HTR-8/SVneo (cell line): ENCODE measurements at places on chromosomes 5 and 9.

- no peak for DNase-seq
Observed at GRCh38 chr5:5665225-5666075, 243.0 kb downstream of the ICE1 start.

- no peak for DNase-seq
Observed at GRCh38 chr9:91332546-91333231, 29.0 kb downstream of the AUH start.

GRCh38 chr9:69649566-69650250 is 22.5 kb downstream of the APBA1 start:
- no peak for DNase-seq

DNA sequence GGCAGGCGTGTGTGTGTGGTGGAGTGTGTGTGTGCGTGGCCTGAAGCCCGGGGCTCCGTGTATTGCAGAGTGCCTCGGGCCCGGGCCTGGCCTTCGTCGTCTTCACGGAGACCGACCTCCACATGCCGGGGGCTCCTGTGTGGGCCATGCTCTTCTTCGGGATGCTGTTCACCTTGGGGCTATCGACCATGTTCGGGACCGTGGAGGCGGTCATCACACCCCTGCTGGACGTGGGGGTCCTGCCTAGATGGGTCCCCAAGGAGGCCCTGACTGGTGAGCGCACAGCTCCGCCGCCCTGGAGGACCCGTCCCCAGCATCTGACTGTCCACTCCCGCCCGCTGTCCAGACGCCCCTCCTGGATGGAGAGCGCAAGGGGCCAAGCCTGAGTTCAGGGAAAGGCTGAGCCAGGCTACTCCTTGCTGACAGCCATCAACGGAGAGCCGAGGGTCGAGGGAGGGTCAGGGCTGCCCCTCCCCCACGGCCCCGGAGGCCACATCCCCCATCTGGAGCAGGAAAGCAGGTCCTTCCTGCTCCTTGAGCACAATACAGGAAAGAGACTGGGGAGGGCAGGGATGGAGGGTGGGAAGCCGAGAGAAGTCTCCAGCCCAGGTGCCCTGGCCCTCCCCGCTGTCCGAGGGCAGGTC is 18.4 kb downstream of the SLC6A18 start:
- no peak for DNase-seq

- DNase-seq = no peak
Observed at GRCh38 chr5:84197538-84197937, 187.1 kb downstream of the EDIL3 start.

DNA sequence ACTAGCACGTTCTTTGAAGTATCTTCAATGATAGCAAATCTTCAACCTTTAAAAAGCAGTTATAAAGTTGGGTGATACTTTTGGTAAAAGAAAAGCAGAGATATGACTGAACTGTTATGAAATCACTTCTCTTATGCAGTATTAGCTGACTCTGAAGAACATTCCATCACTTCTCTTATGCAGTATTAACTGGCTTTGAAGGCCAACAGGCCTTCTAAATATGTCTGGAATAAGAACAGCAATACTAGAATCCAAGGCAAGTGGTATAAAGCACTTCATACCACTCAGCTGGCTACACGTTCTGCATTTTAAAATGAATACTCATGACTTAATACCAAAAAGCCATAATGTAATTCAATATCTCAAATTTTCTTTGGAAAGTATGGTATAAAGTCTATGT is 17.3 kb downstream of the SKIC3 start:
- no peak for DNase-seq

DNA sequence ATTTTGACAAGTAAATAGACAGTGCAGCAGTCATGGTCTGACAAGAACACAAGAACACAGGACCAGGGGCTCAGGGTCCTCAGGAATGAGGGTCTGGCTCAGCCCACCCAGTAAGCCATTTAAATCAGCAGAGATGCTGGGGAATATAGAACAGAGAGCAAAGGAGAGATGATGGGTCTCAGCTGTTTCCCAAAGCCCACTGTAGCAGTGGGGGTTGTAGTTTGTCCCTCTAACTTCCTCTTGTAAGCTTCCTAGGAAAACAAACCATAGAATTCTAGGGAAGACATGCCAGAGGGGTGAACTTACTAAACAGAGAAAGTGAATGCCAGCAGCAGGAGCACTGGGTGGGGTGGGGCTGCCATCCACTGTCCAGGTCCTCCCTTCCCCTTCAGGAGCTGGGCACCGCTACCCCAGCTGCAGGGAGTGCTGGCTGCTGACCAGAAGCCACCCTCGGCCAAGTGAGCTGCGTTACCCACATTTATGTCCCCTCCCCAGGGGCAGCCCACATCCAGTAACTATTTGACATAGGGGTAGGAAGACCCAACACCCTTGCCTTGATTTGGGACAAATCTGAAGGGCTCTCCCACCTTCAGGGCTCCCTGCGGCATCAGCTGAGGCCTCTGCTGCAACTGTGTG is 41.6 kb downstream of the GABBR2 start:
- no peak for DNase-seq

DNA sequence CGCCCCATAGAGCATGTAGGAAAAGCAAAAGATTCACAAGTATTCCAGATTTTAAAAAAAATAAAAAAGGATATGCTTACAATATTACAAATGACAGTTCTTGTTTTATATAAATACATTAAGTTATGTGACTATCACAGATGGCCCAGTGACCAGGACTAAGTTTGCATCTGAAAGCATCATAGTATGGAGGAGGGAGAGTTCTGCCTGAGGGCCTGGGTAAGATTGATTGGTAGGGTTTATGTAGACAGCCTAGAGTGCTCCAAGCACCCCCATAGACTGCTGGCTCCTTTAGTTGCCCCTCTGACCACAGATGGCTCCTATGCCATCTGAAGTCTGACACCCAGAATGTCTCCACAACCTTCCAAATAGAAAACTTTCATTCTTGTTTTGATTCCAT is 48.0 kb upstream of the ADAMTS16 start:
- no peak for DNase-seq

DNA sequence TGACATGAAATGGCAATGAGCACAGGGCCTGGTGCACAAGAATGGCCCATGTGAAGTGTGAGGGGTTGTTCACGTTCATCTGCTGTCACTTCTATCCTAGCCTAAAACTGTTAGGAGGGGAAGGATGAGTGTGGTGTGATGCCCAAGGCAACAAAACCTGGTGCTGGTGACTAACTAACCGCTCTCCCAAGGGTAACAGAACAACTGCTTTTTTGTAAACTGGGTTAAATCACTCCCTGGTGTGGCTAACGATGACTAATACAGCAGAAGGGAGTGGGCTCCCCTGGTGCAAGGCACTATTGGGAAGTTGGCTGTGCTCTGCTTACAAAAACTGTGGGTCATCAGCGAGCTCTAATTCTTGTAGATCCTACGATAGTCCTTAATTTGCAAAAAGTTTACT is 103.2 kb upstream of the VCAN start:
- DNase-seq = no peak

DNA sequence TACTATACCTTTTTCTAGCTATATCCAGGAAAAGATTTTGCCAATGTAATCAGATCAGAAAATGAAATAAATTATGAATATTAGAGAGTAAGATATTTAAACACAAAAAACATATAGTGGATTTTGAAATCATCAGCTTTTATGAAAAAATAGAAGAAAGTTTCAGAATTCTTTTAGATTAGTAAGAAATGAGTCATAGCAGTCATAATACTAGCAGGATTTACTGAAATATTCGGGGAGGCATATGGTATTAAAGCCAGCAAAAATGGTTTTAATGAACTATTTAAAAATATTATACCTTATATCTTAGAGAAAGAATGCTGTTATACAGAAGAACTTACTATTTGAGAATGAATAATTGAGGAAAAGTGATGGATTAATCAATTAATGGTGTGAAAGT is 303.6 kb upstream of the NUDT12 start:
- DNase-seq = no peak

DNA sequence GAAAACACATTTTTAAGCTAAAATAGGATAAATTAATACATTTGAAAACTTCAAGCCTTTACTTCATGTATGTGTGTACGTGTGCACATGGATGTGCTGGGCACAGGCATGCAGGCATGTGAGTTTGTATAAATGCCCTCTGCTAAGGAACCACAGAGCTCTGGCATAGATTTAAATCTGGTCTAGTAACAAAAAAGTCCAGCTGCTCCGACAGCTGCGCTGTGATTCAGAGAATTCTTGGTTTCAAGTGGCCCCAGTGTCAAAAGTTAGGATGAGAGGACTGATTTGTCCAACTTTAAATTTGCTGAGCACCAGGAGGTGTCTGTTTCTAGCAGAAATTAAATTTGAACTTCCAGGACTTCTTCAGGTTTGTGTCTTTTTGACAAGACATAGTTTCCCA is 203.7 kb upstream of the TUT7 start:
- DNase-seq = no peak

- DNase-seq = no peak
Observed at GRCh38 chr5:88897748-88898147, 14.8 kb upstream of the MEF2C start.

GRCh38 chr9:116992865-116993264 is 305.8 kb downstream of the TRIM32 start:
- no peak for DNase-seq

- no peak for DNase-seq
Observed at GRCh38 chr5:62572918-62573514, 5.6 kb upstream of the LRRC70 start.
